ENCODE measurements at places on chromosomes 4 and X.

GRCh38 chr4:92305878-92306520, 2.2 kb downstream of the GRID2 start:
- DNase-seq, result no peak

DNA sequence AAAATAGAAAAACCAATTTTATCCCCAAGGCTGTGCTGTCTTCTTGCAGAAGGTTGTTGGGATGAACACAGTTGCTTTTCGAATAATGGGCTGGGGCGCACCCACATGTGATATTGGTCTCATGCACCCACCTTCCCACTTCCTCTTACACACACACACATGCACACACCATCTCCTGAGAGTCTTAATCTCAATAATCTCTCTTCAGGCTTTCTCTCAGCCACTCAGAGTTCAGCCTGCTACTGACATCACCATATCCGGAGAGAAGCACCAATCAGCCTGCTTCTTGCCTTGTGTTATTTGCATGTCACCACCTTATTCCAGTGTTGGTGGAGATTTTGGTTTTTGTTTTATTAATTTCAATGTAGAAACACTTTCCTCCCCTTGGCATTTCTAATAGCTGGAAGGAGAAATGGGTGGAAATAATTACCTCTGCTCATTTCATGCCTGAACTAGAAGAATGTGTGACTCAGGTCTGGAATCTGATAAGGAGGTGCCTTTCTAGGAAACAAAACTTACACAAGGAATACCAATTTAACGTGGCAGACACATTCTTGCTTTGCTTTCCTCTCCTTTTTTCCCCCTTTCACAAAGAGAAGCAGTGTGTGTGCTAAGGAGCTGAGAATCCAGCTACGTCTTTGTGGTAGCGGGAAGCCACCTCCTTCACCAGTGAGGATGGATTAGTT, 400.2 kb downstream of the MID1IP1 start:
- no peak for DNase-seq

DNA sequence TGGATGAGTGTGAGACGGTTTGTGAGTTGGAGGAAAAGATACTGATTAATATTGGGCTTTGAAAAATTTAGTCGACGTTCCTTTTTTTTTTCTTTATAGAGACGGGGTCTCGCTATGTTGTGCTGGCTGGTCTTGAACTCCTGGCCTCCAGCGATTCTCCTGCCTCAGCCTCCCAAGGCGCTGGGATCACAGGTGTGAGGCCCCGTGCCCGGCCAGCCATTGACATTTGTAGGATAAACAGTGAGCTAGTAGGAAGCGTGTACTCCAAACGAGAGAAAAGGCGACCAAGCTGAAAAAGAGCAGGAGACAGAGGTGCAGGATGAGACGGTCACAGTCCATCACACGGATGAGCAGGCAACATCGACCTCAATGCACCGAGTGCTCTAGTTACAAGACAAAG, 19.4 kb downstream of the PPP2R3B start:
- no peak for DNase-seq

GRCh38 chrX:130647468-130647867, 245.7 kb downstream of the RBMX2 start:
- no peak for DNase-seq

- no peak for DNase-seq
Observed at GRCh38 chr4:121448231-121448630, 67.4 kb upstream of the QRFPR start.

GRCh38 chrX:79084923-79085322, 59.6 kb upstream of the GPR174 start:
- DNase-seq, result no peak

DNA sequence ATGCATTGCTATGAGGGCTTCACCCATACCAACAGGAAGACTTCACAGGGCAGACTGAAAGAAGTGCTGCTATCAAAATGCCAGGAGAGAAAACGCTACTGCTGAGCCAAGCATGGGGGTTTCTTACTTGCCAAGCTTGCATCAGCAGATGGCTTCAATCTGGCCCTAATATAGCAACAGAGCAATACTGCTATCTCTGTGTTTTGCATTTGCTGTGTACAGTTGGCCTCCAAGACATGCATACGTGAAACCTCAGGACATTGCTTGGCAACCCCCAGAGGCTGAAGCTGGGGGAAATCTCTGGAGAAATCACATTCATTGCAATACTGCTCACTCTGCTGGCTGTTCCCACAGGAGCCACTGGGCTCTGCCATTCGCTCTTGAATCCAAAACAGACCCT, 127.2 kb upstream of the GPC4 start:
- DNase-seq, result no peak

DNA sequence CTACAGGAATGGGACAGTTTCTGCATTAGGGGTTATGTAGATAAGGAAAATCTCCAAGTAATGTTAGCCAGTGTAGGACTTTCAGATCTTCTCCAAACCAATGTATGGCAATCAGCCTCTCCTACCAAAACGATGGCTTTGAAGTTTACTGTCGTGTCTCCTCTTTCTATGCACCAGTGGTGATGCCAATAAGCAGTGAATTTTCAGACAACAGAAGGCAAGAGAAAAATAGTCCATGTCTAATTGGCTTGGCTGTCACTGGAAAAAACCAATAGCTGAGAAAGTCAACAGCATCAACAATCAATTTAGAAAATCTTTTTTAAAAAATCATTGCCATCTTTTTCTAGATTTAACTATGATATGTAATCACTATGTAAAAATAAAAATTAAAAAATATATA, 35.0 kb downstream of the LIMCH1 start:
- no peak for DNase-seq

GRCh38 chr4:86401826-86402225, 42.0 kb upstream of the MAPK10 start:
- no peak for DNase-seq

- DNase-seq, result no peak
Observed at GRCh38 chr4:22686141-22686540, 6.6 kb upstream of the GBA3 start.

- DNase-seq, result no peak
Observed at GRCh38 chrX:39969099-39969818, 128.5 kb downstream of the BCOR start.

DNA sequence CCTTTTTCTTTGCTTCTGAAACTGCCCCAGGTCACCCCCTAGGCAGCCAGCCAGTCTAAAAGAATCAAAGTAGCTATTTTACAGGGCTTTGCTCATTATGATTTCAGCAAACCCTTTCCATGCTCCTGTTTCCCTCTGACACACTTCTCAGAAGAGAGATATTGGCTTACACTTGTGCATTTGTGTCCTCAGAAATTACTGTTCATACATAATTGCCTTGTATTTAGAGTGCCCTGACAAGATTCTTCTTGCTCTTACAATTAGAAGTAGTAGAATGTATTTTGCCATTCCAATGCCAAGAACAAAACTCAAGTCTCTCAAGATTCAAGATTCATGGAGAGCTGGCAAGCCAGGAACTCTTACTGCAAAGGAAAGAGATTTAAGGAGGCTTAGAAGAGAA, 531.0 kb upstream of the ZFP42 start:
- DNase-seq, result no peak

GRCh38 chr4:149164282-149164681, 651.4 kb downstream of the IQCM start:
- peak; percentile 16 for DNase-seq

GRCh38 chrX:69597399-69597798, 18.5 kb upstream of the EDA start:
- DNase-seq, result no peak

- peak; percentile 51 for DNase-seq
Observed at GRCh38 chr4:40924096-40924792, 174.5 kb downstream of the NSUN7 start.

GRCh38 chr4:118337954-118338353, 14.8 kb downstream of the PRSS12 start:
- no peak for DNase-seq

- DNase-seq, result peak; percentile 72
Observed at GRCh38 chrX:7927259-7928167, at the start of gene PNPLA4. TSS of gene PNPLA4 (minus strand) at chrX:7927413. CDS start at chrX:7926119, 1,294 bp downstream.

- no peak for DNase-seq
Observed at GRCh38 chrX:38211891-38212635, 8.6 kb downstream of the SRPX start.

DNA sequence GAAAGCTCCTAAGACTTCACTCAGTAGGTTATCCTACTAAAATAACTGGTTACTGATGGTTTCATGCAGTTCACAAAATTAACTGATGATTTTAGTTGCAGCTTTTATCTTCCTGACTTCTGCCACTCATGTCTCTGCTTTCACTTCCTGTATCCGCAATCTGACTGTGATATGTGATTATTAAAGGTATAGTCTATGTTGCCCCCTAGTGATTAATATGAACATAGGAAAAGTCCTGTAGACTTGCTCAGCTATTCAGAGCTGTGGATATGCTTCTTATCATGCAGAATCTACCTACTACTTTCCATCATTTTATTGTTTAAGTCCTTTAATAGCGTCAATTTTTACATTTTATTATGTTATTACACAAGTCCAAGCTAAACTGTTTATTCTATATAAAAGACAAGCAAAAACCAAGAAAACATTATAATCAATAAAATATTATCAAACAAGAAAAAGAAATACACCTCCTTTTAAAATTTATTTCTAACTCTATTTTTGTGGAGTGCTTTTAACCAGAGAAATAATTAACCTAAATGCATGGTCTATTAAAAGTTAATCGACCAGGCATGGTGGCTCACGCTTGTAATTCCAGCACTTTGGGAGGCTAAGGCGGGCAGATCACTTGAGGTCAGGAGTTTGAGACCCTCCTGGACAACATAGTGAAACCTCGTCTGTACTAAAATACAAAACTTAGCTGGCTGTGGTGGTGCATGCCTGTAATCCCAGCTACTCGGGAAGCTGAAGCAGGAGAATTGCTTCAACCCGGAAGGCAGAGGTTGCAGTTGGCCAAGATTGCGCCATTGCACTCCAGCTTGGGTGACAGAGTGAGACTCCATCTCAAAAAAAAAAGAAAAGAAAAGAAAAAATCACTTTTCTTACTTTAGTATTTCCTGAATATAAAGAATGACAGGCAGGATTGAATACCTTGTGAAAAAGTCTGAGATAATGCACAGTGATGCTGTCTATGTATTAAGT, 40.4 kb upstream of the TLR2 start:
- peak; percentile 59 for DNase-seq

GRCh38 chr4:38086151-38086848, 126.1 kb downstream of the PTTG2 start:
- DNase-seq, result no peak

DNA sequence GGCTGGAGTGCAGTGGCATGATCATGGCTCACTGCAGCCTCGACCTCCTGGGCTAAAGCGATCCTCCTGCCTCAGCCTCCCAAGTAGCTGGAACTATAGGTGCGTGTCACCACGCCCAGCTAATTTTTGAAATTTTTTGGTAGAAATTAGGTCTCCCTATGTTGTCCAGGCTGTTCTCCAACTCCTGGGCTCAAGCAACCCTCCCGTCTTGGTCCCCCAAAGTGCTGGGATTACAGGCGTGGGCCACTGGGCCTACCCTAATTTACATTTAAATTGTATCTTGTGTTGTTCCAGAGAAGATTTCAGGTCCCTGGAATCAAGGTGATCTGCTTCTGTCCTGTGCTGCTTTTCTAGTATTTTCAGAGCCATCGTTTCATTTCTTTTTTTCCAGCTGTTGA, 1.2 kb upstream of the LRPAP1 start:
- no peak for DNase-seq

DNA sequence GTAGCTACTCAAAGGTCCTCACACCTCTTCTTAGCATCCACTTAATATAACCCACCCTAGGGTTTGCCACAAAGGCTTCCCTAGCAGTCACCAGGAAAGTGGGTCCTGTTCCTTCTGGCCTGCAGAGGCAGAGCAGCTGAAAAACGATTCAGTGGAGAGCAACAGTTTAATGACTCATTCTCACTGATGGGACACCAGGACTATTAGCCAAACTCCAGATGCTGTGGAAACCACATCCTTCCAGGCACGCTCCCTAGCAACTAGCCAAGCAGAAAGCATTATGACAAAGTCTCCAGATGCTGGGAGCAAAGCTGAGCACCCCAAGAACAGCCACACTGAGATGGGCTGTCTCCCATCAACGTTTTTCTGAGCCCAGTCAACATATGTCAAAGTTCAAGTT, 30.3 kb upstream of the UTP14A start:
- no peak for DNase-seq

DNA sequence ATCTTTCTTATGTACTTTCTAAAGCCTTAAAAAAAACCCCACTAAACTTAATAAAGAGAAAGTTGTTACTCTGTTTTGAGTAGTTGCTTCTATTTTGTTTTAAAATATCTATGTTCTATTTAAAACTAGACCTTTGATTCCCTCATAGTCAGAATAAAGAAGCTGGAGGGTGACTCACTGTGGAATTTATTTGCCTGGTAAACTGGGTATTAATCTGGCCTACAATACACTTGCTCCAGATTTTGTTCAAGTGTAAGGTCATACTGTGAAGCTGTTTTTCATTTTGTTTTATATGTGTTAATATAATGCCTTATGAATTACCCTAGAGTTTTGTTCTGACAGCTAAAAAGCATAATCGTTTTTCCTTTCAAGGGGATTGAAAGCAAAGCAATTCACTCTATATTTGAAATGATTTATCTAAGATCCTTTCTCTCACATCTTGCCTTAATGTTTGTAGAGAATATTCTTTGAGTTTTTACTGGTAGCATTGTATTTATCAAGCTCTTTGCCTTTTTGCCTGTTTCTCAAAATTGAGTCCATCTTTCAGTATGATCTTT, 277.4 kb upstream of the PITX2 start:
- DNase-seq, result no peak

- DNase-seq, result no peak
Observed at GRCh38 chrX:105701310-105702052, 120.9 kb upstream of the NRK start.

GRCh38 chr4:107616838-107617389, 103.1 kb downstream of the PAPSS1 start:
- DNase-seq, result no peak

DNA sequence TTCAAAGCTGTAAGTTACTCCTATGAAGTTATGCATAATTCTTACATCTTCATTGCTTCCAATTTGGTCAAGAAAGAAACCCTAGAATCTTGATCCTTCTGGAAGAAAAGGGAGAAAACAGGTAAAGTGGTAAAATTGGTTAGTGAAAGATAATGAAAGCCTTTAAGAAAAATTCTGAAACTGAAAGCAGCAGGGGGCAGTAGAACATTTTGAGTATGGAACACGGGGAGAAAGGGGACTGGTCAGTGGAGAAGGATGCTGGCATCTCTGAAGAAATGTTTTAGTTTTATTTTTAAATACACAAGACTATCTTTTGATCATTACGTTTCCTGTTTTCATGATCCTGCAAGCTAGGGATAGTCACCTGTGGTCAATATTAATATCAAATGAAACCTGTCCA, 54.3 kb downstream of the SLIT2 start:
- no peak for DNase-seq

DNA sequence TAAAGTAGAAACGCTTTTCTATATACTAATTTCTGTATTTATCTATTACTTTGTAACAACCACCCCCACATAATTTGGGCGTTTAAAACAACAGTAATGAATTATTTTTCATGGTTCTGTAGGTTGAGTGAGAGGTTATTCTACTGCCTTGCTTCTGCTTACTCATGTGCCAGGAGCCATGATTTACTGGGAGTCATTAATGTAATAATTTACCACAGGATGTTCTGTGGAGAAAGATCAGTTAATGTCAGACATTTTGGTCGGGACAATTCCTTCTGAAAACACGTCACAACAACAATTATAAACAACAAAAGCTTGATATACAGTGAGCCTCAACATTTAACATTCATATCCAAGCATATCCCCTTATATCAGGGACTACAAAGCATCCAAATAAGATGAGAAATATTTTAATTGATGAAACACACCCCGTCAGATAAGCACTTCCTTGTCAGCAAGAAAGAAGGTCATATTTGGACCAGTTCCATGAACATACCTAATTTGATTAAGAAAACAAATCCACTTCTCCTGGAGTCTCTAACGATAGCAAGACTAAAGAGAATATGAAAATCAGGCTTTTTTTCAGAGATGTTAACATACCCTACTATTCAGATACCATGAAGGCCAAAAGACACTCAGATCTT, 238.5 kb downstream of the PRDM5 start:
- no peak for DNase-seq

All from SW 1271 (cell line).